Activated CD4-positive, alpha-beta memory T cell treated with anti-CD3 and anti-CD28 coated beads for 36 hours (primary cell): ENCODE measurements at places on chromosomes 6 and 20. TPM values are rescaled to one million over a fixed set of nuclear protein-coding genes. Genes with fewer than 3 reads are reported as not detected.
A peak's percentile ranks its signal among the peaks of the same experiment; 100 is the strongest.

DNA sequence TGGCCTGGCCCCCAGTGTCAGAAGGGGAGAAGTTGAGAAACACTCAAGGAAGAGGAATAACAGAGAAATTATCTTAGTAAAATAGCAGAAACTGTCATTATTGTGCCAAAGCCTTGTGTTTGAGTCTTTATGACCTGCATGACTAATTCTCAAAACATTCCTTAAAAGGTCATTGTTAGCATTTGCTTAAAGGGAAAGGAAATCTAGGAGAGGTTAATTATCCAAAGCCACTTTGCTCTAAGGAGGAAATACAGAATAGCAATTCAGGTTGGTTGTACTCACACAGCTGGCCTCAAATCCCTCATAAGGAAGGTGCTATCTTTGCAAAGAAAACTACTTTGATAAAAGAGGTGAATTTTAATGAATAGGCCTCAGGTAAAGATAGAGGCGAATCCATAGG, 516.7 kb downstream of the CBLN4 start:
- no peak overlapping the region for H3K27ac ChIP-seq
- DNase-seq: no peak
- H3K27me3 ChIP-seq: no peaks in the 10 kb centered on the region
- no peaks in the 10 kb centered on the region for H3K36me3 ChIP-seq

DNA sequence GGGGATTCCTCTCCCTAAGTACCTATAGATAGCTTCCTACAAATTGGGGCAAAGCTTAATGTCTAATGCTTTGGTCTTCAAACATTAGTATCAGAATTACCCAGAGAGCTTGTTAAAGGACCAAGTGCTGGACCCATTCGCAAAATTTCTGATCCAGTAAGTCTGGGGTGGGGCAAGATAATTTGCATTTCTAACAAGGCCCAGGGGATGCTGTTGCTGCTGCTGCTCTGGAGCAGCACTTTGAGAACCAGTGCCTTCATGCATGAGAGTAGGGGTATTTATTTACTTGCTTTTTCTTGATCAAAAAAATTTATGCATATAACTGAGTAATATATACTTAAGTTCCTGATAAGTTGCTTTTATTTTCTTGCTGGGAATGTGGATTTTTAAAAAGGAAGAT, 24.5 kb upstream of the COL19A1 start:
- H3K27ac ChIP-seq: no peak overlapping the region
- H3K4me3 ChIP-seq: no peak overlapping the region
- H3K27me3 ChIP-seq: peaks cover 22% of the 10 kb centered on the region
- no peaks in the 10 kb centered on the region for H3K4me1 ChIP-seq
- no peak for DNase-seq

CDH26 gene
- total RNA-seq: 1.5 TPM

GRCh38 chr6:7207720-7208119, 100.0 kb downstream of the RREB1 start:
- H3K4me3 ChIP-seq: no peak overlapping the region
- no peaks in the 10 kb centered on the region for H3K4me1 ChIP-seq
- DNase-seq: no peak

- DNase-seq: no peak
- no peak overlapping the region for H3K27ac ChIP-seq
- H3K36me3 ChIP-seq: no peaks in the 10 kb centered on the region
- H3K4me1 ChIP-seq: no peaks in the 10 kb centered on the region
These were observed 62.4 kb upstream of the TMEM200A start for GRCh38 chr6:130303431-130303830.

- no peaks in the 10 kb centered on the region for H3K27me3 ChIP-seq
- no peak overlapping the region for H3K27ac ChIP-seq
- H3K4me1 ChIP-seq: no peaks in the 10 kb centered on the region
- H3K4me3 ChIP-seq: no peak overlapping the region
- DNase-seq: no peak
- no peaks in the 10 kb centered on the region for H3K36me3 ChIP-seq
These were observed 14.7 kb upstream of the IPCEF1 start for GRCh38 chr6:154371281-154371680.

DNA sequence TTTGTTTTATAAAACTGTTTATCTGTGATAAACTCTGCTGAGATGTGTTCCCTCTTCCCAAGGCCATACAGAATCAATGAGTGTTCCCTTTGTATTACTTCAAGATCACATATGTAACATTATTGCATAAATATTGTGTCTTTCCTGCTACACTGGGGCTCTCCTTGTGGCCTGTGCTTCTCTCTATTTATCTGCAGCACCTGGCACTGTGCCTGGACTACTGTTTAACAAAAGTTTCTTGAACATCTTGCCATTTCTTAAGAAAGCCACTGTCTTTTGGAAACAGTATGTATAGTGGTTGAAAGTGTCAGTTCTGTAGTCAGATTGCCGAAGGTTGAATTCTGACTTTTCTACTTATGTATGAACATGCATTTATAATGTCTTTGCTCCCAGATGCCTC, 169.0 kb upstream of the SCGN start:
- H3K4me3 ChIP-seq: no peak overlapping the region
- no peaks in the 10 kb centered on the region for H3K4me1 ChIP-seq
- no peaks in the 10 kb centered on the region for H3K27me3 ChIP-seq
- DNase-seq: no peak
- H3K27ac ChIP-seq: no peak overlapping the region

- no peak overlapping the region for H3K4me3 ChIP-seq
- no peak for DNase-seq
- no peak overlapping the region for H3K27ac ChIP-seq
- no peaks in the 10 kb centered on the region for H3K4me1 ChIP-seq
These were observed 58.8 kb upstream of the MAP3K7 start for GRCh38 chr6:90645634-90646033.

DEFB132 gene
- total RNA-seq: not detected

- H3K4me3 ChIP-seq: no peak overlapping the region
- H3K27me3 ChIP-seq: no peaks in the 10 kb centered on the region
These were observed 73.9 kb upstream of the RBM24 start for GRCh38 chr6:17207281-17207680.

TREM1 gene
- total RNA-seq: 0.17 TPM

- no peaks in the 10 kb centered on the region for H3K27me3 ChIP-seq
- H3K4me1 ChIP-seq: peaks cover 36% of the 10 kb centered on the region
- DNase-seq: peak; percentile 89
- H3K36me3 ChIP-seq: no peaks in the 10 kb centered on the region
- peak within 1 kb of the TSS; percentile 89 for H3K4me3 ChIP-seq
These were observed at the start of gene SYNJ2 for GRCh38 chr6:157981395-157982101. Gene SYNJ2 (plus strand): TSS chr6:157981863. CDS start chr6:157981962, 99 bp downstream.

- DNase-seq: no peak
- H3K4me1 ChIP-seq: no peaks in the 10 kb centered on the region
These were observed 123.4 kb upstream of the GPR6 start for GRCh38 chr6:109854541-109855308.

- H3K27me3 ChIP-seq: no peaks in the 10 kb centered on the region
- H3K27ac ChIP-seq: no peak overlapping the region
- peaks cover 69% of the 10 kb centered on the region for H3K4me1 ChIP-seq
- no peak overlapping the region for H3K4me3 ChIP-seq
- H3K36me3 ChIP-seq: peaks cover 12% of the 10 kb centered on the region
These were observed 9.5 kb downstream of the PANK2 start for GRCh38 chr20:3898639-3899038.

DNA sequence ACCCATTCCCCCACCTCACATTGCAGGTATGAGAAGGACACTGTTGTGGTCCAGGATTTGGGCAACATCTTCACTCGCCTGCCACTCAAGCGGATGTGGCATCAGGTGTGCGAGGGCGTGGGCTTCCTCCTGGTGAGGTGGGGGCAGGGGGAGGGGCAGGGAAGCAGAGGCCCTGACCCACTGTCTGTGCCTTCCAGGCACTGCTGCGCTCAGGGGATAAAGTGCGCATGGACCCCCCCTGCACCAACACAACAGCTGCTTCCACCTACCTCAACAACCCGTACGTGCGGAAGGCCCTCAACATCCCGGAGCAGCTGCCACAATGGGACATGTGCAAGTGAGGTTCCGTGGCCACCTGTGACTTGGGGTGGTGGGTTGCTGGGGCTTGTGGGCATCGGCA, 3.7 kb downstream of the CTSA start:
- no peaks in the 10 kb centered on the region for H3K27me3 ChIP-seq
- H3K36me3 ChIP-seq: peaks cover 20% of the 10 kb centered on the region
- DNase-seq: no peak
- H3K4me3 ChIP-seq: no peak overlapping the region

DNA sequence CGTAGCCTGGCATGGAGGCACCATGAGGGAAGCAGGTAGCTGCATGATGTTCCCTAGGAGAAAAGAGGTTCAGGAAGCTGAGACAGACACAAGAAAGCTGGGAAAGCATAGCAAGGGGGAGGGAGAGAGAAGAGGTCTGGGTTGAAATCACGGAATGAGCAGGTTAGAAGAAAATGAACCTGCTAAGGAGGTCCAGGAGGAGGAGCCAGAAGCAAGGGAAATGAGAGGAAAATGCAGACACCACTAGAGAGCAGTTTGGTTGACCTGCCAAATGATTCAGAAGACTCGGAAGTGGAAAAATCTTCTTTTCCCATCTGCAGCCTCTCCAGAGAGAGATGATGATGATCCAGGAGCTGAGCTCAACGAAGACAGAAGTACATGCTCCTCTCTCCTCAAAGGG, 70.9 kb downstream of the VIP start:
- no peaks in the 10 kb centered on the region for H3K36me3 ChIP-seq
- H3K27ac ChIP-seq: no peak overlapping the region
- H3K4me1 ChIP-seq: no peaks in the 10 kb centered on the region
- DNase-seq: no peak
- H3K27me3 ChIP-seq: no peaks in the 10 kb centered on the region

DNA sequence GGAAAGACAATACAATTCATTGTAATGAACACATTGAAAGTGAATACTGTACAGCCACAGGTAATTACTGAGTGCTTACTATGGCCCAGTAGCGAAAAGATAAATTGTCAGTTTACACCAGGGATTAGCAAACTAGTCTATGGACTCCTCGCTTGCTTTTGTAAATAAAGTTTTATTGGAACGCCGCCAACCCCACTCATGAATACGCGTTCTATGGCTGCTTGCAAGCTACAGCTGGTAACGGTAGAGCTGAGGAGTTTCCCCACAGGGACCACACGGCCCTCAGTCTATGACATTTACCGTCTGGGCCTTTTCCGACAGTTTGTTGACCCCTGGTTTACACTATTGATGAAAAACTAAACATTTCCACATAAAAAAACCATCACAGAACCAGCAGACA, 24.2 kb downstream of the LAMA5 start:
- H3K36me3 ChIP-seq: no peaks in the 10 kb centered on the region
- no peaks in the 10 kb centered on the region for H3K4me1 ChIP-seq
- H3K27ac ChIP-seq: no peak overlapping the region
- peaks cover 9% of the 10 kb centered on the region for H3K27me3 ChIP-seq
- H3K4me3 ChIP-seq: no peak overlapping the region
- DNase-seq: no peak

GRCh38 chr6:124132256-124132655, 328.6 kb downstream of the NKAIN2 start:
- H3K27me3 ChIP-seq: no peaks in the 10 kb centered on the region
- no peak overlapping the region for H3K27ac ChIP-seq
- H3K4me3 ChIP-seq: no peak overlapping the region
- no peaks in the 10 kb centered on the region for H3K36me3 ChIP-seq
- no peaks in the 10 kb centered on the region for H3K4me1 ChIP-seq

- DNase-seq: no peak
- no peak overlapping the region for H3K4me3 ChIP-seq
- no peak overlapping the region for H3K27ac ChIP-seq
- no peaks in the 10 kb centered on the region for H3K36me3 ChIP-seq
These were observed 164.5 kb upstream of the BTBD3 start for GRCh38 chr20:11753155-11753554.

POU5F1 gene
- not detected for total RNA-seq

PDE7B gene
- 0.05 TPM for total RNA-seq

GRCh38 chr6:166954118-166954713, 2.1 kb downstream of the RNASET2 start:
- no peak for DNase-seq
- peak overlapping the region; percentile 90 for H3K27ac ChIP-seq
- H3K4me1 ChIP-seq: peaks cover 77% of the 10 kb centered on the region

NKAIN4 gene
- total RNA-seq: not detected

IBTK gene
- total RNA-seq: 32.1 TPM

GRCh38 chr6:12289365-12289919, 719 bp upstream of the EDN1 start:
- H3K27ac ChIP-seq: no peak overlapping the region
- H3K4me3 ChIP-seq: peak overlapping the region; percentile 68
- peak; percentile 68 for DNase-seq
- peaks cover 16% of the 10 kb centered on the region for H3K4me1 ChIP-seq

DNA sequence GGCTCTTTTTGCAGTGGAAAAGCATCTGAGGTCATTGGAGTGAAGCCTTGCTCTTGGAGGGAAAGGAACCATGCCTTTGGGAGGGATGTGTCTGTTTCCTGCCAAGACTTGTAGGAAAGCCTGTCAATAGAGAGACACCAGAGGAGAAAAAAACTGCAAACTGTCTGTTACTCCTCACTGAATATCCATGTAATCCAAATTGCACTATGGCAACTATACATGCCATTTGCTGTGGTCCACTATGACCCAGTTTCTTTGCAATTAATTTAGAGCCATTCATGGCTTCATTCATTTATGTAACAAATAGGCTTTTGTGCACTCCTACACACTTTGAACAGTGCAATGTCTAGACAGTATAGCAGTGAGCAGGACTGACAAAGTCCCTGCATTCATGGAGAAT, 296.5 kb downstream of the SLC35F1 start:
- no peaks in the 10 kb centered on the region for H3K36me3 ChIP-seq
- no peak overlapping the region for H3K27ac ChIP-seq
- DNase-seq: no peak

DNA sequence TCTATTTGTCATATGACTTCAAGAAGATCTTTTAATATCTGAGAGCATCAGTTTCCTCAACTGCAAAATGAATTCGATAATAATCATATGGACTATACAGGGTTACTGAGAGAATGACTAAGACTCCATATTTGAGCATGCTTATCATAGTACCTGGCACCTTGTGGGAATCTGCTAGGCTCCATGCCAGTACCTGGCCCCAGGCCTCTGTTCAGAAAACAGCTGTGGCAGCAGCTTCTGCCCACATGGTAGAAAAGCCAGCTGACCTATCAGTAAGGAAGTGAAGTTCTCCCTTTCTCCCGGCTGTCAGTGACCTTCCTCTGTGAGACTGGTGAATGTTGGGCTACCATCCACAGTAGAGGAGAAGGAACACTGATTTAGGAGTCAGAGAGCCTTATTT, 574.9 kb upstream of the CHD6 start:
- no peaks in the 10 kb centered on the region for H3K36me3 ChIP-seq
- no peaks in the 10 kb centered on the region for H3K27me3 ChIP-seq
- no peak overlapping the region for H3K27ac ChIP-seq
- DNase-seq: no peak

DNA sequence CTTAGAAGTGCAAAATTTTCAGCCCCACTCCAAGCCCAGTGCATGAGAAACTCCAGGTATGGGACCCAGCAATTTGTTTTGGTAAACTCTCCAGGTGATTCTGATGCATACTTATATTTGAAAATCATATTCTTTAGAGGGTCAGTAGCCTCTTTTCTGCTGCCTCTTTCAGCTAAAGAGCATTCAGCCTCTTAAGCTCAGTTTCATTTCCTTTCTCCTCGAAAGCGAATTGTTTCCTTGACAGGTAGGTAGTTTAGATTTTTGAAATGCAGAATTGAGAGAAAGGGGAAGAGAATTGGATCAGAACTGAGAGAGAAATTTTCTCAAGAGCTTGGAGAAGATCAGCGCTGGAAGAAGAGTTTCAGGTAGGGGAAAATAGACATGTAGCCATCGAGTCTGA, 995.8 kb upstream of the FLRT3 start:
- H3K4me1 ChIP-seq: no peaks in the 10 kb centered on the region
- no peaks in the 10 kb centered on the region for H3K27me3 ChIP-seq
- H3K36me3 ChIP-seq: no peaks in the 10 kb centered on the region
- DNase-seq: no peak
- no peak overlapping the region for H3K4me3 ChIP-seq
- no peak overlapping the region for H3K27ac ChIP-seq

- H3K4me3 ChIP-seq: no peak overlapping the region
- H3K36me3 ChIP-seq: no peaks in the 10 kb centered on the region
- H3K27ac ChIP-seq: no peak overlapping the region
- H3K27me3 ChIP-seq: peaks cover 2% of the 10 kb centered on the region
- no peak for DNase-seq
These were observed 23.1 kb downstream of the LBP start for GRCh38 chr20:38369389-38369788.
